ENCODE measurements at places on chromosomes 11 and 22.

DNA sequence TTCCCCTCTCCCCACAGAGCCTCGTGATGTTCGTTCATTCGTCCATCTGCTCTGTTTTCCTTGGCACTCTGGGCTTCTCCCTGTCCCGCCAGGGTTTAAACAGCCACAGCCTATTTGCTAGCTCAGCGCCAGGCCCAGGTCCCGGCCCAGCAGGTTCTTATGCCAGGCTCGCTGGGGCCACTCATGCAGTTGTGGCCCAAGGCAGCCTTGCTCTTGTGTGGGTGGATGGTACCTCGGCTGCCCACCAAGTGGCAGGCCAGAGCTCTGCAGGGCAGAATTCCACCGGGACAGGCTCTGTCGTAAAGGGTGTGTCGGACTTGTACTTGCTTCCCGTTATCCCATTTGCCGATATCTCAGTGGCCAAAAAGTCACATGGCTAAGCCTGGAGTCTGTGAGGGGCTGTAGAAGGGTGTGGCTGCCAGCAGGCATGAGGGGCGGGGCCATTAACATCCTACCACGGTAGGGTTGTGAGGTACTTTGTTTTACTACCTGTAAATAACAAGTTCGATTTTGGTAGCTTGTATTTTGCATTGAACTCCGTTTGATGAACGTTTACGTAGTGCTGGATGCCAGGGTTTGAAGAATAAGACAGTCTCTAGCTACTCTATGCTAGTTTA lies 7.9 kb downstream of the FAM118A start:
- no peak for DNase-seq

DNA sequence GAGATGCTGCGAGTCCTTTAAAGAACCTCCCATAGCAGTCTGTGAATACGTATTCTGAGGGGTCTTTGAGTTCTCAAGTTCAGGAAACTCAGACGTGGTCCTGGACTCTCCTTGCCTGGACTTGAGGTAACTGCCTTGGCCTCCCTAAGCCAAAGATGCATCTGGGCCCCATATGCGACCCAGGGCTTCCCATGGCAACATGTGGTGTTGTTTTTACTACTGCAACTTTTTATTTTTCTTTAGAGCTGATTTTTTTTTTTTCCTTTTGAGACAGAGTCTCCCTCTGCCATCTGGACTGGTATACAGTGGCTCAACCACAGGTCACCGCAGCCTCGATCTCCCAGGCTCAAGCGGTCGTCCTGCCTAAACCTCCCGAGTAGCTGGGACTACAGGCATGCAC lies 321.1 kb downstream of the ST3GAL4 start:
- DNase-seq: no peak

- no peak for DNase-seq
Observed at GRCh38 chr11:36583667-36584066, 10.6 kb upstream of the IFTAP start.

DNA sequence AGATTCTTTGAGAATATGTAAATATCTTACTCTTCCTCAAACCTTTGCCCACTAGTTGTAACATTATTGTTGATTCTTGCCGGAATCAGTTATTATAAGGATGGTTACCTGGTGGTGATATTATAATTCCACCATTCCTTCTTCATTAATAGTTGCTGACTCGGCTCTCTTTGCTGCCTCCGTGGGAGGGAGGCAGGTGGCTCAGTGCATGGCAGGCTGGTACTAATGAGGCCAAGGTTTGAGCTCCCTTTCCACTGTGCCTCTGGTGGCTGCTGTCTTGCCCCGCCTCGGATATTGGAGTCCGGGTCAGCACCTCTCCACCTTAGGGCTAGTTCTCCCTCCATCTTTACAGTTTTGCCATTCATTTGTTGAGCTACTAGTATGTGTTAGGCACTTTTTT lies 12.7 kb downstream of the CD6 start:
- no peak for DNase-seq

GRCh38 chr22:34842630-34843029 lies 223.3 kb upstream of the ISX start:
- no peak for DNase-seq

DNA sequence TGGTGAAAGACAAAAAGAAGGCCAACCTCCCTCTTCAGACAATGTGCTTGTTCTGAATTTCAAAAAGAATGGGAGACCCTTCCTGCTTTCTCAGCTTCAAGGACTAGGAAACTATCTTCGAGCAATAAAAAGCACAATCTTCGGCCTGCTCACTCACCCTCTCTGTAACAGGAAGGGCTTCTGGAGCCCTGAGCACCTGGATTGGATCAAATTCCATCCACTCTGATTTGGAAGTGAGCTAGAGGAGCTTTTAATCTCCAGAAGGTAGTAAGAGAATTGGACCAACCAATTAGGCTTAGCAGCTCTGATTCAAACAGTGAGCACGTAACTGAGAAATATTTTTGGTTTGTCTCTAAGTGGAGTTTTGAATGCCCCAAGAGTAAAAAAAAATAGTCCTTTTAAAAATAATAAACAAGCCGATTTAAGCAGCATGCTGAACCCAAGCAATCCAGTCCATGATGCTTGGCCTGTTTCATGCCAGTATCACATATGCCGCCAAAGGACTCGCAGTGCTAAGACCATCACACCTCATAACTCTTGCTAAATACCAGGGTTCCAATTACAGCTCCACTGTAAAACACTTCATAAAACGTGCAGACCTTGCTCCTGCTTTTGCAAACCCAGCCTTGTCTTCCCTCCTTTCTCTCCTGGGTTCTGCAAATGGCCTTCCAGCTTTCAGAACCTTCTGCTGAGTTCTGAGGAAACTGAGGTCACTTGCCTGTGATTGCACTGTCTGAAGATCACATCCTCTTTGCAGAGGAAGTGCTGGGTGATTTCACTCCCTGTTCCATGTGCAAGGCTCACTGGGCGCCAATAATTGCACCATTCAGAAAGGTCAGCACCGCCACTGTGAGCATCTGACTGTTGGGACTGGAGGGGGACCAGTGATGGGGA lies 74.4 kb downstream of the SLC1A2 start:
- DNase-seq: no peak

- DNase-seq: no peak
Observed at GRCh38 chr11:112499153-112499880, 238.7 kb upstream of the PLET1 start.

DNA sequence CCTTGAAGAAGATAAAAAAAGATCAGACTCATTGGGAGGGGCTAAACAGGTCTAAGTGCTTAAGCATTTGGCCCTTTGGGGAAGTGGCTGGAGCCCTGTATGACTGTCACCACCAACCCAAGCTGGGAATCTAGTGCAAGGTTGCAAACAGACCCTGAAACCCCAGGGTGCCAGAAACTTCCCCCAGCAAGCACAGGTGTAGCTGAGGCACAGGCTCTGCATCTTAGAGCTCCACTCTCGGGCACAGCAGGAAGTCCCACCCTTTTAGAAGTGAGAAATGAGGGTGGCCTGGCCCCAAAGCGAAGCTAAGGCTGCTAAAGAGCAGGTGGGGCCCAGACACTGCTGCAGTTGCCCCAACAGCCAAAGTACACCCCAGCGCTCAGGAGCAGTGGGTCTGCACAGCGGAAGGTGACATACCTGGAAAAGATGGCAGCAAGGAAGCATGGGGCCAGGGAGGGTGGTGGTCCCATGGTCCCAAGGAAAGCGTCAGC lies 5.8 kb upstream of the KDM2A start:
- DNase-seq: no peak

DNA sequence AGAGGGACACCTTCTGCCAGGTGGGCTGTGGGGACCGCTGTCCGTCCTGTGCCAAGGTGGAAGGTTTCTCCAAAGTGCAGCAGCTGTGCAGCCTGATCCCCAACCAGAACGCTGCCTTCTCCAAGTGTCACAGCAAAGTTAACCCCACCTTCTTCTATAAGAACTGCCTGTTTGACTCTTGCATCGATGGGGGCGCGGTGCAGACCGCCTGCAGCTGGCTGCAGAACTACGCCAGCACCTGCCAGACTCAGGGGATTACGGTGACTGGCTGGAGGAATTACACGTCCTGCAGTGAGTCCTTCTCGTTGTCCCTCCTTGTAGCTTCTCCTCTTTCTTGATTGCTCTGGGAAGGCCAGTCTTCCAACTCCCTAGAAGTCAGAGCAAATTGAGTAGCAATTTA lies 44.8 kb downstream of the TECTA start:
- DNase-seq: no peak

DNA sequence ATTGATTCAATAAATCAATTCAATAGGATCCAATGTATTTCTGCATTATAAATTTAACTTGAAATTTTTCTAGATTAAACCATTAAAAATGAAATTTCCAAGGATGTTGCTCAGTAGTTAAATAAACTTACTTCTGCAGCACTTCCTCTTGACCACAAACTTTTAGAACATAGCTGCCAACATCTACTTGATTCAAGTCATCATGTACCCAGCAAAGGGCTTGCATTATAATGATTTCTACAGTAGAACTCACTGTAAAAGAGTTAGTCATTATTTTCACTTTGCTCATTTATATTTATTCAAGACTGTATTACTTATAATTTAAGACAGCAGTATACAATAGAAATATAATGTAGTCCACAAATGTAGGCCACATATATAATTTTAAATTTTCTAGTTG lies 59.2 kb downstream of the PIK3C2A start:
- no peak for DNase-seq

DNA sequence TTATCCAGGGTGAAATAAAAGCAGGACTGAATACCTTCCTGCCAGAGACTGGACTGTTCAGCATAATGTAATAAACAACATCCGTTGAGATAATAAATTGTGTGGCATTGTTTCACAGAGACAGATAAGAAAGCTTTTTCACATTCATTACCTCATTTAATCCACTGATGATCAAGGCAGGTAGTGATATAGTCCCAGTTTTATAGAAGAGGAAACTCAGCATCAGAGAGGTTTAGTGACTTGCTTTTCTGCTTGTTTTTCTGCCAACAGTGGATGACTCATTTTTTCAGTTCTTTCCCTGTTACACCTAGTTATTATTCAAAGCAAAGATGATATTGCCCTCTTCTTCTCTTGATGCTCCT lies 4.0 kb downstream of the MYO18B start:
- DNase-seq: no peak

- DNase-seq: no peak
Observed at GRCh38 chr11:114664641-114665040, 13.7 kb upstream of the NXPE2 start.

GRCh38 chr22:46892866-46893265 lies 130.4 kb downstream of the TBC1D22A start:
- DNase-seq: no peak

DNA sequence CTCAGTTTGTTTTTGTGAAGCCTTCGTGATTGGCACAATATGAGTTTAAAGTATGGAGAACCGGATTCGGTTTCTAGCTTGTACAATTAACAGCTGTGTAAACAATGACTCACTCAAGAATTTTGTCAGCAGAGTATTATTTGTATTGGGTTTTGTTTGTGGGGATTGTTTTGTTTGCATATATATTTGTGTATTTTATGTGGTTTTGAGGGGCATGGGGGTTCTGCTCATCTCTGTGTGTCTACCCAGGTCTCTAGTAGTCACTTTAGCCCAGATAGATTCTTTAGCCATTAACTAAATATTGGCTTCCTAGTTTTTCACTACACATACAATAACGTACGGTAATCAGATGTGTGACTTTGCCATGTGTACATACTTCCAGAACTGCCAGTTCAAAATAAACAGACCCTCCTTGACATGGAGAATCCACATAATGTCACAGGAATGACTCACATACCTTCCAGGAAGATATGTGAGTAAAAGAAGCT lies 7.5 kb upstream of the MS4A7 start:
- DNase-seq: no peak

- no peak for DNase-seq
Observed at GRCh38 chr11:9462806-9463537, 2.2 kb downstream of the ZNF143 start.

GRCh38 chr11:65595543-65596281 lies at the start of gene KCNK7:
KCNK7 (minus strand) TSS chr11:65595800; CDS start chr11:65595772, 28 bp downstream.
- DNase-seq: no peak

DNA sequence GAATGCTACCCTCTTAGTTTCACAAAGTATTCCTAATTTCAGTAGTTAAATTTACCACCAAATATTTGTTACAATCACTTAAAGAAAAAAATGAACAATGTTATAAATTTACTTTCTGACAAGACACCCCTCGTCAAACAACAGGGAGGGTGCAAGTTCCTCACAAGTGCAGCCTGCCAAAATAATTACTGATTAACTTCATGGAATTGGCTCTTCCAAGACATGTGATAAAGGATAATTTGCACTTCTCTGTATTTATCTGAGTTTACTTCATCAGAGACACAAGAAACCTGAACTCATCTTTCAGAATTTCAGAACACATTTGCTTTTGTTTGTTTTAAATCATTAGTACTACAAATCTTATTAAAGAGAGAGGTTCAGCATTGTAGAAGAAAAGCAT lies 66.5 kb downstream of the LARGE2 start:
- no peak for DNase-seq

DNA sequence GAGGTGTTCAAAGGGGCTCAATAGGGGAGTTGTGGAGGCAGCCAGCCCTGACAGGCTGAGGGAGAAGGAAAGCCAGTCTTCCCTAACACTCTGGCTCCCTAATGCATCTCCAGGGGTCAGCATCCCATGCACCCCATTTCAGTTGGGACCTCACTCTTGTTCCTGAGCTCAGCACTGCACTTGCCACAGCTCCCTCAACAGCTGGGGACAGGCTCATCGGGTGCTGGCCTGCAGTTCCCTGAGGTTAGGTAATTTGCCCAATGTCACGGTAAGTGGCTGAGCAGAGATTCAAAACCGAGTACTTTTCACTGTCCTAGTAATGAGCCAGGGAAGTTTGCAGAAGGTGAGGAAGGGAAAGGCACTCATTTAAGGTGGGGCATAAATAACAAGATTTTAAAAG lies 20.8 kb downstream of the VSTM5 start:
- no peak for DNase-seq

GRCh38 chr11:64303109-64304031 lies 2.0 kb upstream of the ESRRA start:
- DNase-seq: no peak

DNA sequence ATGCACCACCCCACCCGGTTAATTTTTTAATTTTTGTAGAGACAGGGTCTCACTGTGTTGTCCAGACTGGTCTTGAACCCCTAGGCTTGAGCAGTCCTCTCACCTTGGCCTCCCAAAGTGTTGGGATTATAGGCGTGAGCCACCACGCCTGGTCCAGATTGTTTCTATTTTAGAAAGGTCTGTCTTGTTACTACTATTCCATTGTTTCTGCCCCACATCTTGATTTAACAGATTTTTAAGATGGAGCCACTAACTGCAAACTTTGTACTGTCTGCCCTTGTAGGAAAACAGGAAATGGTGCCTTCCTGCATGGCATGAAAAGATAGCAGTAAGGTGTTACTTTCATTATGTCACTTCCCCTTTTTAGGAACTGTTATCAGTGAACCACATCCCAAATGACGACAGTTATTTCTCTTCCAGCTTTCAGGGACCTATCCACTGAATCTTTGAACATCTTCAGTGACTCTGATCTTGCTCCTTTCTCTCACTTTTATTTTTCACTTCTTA lies 23.2 kb downstream of the TAF1D start:
- DNase-seq: no peak

- DNase-seq: no peak
Observed at GRCh38 chr22:40628354-40629042, 8.0 kb downstream of the MRTFA start.

- no peak for DNase-seq
Observed at GRCh38 chr22:46446799-46447198, 90.6 kb downstream of the CELSR1 start.

GRCh38 chr22:45065726-45066125 lies 55.9 kb upstream of the PHF21B start:
- DNase-seq: no peak

All from activated T-helper 2 cell treated with anti-CD3 and anti-CD28 coated beads, Interferon-gamma antibody, Interleukin-2, Interleukin-4, amounts not matched to agents 10 μg/mL and 5 μg/mL and 100 μg/mL, durations not matched to agents 14 hours and 24 hours and 36 hours (primary cell).